ENCODE measurements at places on chromosomes 1 and 21.
A peak's percentile ranks its signal among the peaks of the same experiment; 100 is the strongest.

- no peak for DNase-seq
Measured at GRCh38 chr1:63073309-63074306, 248.8 kb upstream of the FOXD3 start.

DNA sequence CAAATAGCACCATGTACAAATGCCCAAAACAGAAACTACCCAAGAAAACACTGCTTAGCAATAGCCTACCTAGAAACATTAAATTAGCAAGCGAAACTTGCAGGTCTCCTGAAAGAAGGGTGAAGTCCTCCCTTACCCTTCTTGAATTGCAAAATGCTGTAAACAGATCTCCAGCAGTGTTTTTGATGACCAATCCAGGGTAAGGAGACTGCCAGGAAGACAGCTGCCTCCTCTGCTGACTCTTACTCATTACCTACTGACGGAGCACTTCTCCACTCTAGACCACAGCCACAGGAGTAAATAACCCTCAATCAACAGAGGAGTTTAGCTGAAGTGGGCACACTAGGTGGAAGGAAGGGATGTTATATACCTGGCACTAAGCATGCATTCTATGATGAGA lies 32.2 kb upstream of the GADD45A start:
- DNase-seq: peak; percentile 97

- DNase-seq: peak; percentile 45
Measured at GRCh38 chr1:146035048-146035423, 13.5 kb upstream of the HJV start.

GRCh38 chr1:40877698-40878097 lies 15.5 kb upstream of the CITED4 start:
- peak; percentile 90 for DNase-seq

DNA sequence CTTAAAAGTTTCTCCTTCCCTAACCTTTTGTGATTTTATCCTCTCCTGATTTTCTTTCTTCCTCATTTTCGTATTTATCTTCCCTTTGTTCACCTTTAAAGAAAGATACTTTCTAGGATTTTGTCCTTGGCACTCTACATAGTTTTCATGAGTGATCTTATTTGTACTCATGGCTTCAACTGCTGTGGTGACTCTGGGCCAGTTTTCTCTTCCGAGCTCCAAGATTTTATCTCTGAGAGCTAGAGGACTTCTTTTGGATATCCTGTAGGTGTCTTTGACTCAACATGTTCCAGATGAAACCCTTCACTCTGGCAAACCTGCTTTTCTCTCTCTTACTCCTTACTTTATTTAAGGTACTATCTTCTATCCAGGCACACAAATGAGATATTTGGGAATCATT lies 53.7 kb upstream of the MACF1 start:
- no peak for DNase-seq

- no peak for DNase-seq
Measured at GRCh38 chr1:245325922-245326795, 171.4 kb downstream of the KIF26B start.

GRCh38 chr1:53316766-53317581 lies 10.9 kb downstream of the LRP8 start:
- no peak for DNase-seq

GRCh38 chr1:228417483-228418203 lies 982 bp upstream of the TRIM17 start:
- DNase-seq: peak; percentile 74

DNA sequence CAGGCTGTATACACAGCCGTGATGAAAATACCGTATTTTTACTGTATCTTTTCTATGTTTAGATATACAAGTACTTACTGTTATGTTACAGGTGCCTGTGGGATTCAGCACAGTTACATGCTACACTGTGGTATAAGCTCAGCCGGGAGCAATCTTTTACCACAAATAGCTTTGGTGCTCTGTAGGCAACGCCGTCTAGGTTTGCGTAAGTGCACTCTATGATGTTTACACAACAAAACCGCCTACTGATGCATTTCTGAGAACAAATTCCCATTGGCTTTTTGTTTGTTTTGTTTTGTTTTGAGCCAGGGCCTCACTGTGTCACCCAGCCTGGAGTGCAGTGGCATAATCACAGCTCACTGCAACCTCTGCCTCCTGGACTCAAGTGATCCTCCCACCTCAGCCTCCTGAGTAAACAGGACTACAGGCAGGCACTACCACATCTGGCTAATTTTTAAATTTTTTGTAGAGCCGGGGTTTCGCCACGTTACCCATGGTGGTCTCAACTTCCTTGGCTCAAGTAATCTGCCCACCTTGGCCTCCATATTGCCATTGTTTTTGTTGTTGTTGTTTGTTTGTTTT lies 81.0 kb downstream of the SCCPDH start:
- no peak for DNase-seq

DNA sequence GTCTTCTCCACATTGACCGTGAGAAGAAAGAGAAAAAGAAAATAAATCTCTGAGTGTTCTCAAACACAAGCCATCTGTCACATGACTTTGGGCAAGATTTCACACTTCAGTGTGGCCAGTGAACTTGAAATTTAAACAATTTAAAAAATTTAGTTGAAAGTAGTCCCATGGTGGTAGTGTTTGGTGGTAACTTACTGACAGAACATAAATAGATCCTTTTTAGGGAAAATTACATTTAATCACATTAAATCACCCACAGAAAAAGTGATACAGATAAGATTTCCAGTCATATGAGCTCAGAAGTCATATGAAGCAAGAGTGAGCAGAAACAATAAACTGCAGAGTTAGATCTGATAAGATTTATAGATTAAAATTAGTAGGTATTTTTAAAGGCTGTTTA lies 31.9 kb upstream of the SGIP1 start:
- DNase-seq: no peak

GRCh38 chr1:246254854-246255253 lies 252.2 kb downstream of the SMYD3 start:
- no peak for DNase-seq

DNA sequence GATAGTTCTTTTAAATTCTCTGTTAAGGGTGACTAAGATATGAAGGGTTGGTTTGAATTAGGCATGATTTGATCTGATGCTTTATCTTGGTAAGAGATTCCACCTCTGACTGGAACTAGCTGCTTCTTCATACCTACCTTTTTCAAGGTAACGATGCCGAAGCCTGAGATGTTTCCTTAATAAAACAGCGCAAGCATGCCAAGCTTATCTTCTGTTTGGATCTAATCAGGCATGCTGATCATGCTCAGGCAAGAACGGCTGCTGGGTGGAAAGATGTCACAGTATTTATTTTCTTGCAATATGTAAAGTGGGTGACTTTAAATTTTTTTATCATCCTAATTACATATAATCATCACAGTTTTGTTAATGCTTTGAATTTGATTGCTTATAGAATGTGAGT lies 148.7 kb downstream of the ADGRL2 start:
- DNase-seq: no peak

- no peak for DNase-seq
Measured at GRCh38 chr1:47901001-47901575, 96.1 kb downstream of the TRABD2B start.

GRCh38 chr21:41460578-41461527 lies 34.8 kb downstream of the MX1 start:
- peak; percentile 59 for DNase-seq

GRCh38 chr1:203619091-203619780 lies 7.4 kb upstream of the ATP2B4 start:
- DNase-seq: no peak

- DNase-seq: no peak
Measured at GRCh38 chr1:224785040-224785328, 144.5 kb upstream of the DNAH14 start.

DNA sequence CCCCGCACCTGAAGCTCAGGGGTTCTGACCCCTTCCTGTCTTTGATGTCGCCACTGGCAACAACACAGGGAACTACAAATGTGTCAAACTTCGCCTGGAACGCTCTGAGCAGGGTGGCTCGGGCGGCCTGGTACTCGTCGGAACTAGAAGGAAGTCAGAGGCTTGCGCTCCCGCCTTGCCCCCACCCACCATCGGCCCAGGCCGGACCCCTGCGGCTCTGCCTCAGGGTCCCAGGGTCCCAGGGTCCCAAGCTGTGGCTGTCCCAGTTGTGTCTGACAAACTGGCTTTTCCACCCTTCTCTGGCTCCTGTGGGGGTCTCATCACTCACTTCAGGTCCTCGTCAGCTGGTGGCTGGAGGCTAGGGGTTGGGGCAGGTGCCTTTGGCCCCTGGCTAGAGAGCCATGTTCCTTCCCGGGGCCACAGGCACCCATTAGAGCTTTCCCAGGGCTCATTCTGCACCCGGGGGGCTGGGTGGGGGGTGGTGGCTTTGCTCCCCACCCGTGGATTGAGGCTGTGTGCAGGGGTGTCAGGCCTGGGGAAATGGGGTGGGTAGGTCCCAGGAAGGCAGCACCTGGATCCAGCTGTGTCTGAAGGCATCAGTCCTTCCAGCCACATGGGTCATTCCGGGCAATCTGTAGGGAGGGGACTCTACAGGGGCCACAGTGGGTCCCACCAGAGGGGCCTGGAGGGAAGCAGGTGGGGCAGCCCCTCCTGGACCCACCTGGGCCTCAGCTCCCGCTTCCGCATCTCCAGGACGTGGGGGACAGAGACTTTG lies 8.0 kb upstream of the TMEM52 start:
- no peak for DNase-seq

DNA sequence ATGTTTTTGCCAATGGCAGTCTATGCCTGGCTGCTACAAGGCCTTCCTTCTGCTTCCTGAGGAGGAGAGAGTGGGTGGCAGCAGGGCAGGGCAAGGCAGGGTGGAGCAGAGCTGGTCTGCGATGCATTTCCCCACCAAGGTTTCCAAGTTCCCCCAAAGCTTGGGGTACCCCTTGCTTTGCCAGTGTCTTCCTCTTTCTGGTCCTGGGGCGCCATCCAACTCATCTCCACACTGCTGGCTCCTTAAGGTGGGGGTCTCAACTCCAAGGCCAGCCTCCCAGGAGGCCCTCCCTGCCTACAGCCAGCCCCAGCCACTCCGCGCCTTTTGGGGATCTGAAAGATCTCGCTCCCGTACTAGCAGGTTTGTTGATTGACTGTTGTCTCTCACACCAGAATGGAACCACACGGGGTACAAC lies 3.9 kb upstream of the SKI start:
- DNase-seq: no peak

DNA sequence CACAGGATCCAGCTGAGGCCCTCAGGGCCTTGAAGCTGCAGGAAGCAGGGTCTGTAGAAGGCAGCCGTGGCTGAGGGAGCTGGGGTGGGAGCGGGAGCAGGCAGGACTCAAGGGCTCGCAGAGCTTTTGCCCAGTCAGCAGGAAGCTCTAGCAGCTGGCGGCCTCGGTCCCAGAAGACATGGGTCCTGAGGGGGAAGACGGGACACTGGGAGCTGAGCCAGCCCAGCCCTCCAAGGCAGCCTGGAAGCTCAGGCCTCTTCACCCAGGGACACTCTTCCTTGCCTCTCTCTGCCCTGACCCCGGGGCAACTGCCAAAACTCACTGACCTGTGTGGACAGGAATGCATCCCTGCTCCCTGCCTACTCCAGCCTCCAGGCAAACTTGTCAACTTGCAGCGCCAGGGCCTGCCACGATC lies 8.9 kb downstream of the ADGRB2 start:
- no peak for DNase-seq

DNA sequence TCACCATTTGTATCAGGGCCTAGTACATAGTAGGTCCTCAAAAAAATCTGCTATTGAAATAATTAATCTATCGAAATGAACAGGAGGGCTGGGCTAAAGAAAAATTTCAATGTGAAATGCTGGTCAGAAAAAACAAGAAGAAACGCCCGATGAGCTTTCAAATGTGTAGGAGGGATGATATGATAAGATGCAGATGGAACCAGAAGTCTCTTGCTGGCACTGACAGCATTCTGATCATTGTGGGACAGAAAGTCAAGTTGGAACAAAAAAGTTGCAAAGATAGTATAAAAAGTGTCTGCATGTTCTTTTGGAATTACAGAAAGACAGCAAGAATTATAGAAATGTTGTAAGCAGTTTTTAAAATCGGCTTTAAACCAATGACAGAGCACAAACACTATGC lies 11.1 kb downstream of the G0S2 start:
- no peak for DNase-seq

DNA sequence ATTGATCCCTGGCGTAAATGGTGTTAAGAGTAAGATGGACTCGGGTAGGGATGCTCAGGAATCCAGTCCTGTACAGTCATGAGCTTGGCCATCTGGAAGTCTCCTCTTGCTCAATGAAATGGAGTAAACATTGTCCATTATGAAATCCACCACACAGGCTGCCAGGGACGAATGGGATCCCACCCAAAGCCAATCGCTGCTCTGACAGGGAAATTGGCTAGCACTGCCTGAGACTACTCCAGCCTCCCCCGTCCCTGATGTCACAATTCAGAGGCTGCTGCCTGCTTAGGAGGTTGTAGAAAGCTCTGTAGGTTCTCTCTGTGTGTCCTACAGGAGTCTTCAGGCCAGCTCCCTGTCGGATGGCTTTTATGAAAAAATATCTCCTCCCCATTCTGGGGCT lies at the start of gene HSD11B1:
TSS of gene HSD11B1 (plus strand) at position 263 of the 400 bp plus-strand sequence. CDS start at position 360, 97 bp downstream.
- peak; percentile 98 for DNase-seq

DNA sequence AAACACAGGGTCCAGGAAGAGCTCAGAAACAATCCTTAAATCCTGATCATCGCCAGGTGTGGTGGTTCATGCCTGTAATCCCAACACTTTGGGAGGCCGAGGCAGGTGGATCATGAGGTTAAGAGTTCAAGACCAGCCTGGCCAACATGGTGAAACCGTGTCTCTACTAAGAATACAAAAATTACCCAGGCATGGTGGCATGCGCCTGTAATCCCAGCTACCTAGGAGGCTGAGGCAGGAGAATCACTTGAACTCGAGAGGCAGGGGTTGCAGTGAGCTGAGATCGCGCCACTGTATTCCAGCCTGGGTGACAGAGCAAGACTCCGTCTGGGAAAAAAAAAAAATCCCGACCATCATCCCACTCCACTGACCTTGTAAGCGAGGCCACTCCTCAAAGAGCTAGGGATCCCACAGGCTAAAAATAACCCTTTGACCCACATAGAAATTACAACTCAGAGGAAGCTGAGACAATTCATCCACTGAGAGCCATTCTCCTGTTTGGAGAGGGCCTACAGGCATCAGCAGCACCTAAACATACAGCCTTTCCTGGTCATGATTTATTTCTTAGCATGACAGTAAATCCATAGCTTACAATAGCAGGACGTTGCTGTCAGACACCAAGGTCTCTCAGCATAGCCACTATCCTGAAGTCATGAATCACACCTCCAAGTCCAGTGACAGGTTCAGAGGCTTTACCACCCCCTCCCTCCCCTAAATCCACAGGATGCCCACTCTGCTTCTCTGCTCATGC lies 66.7 kb downstream of the TGFBR3 start:
- DNase-seq: no peak

DNA sequence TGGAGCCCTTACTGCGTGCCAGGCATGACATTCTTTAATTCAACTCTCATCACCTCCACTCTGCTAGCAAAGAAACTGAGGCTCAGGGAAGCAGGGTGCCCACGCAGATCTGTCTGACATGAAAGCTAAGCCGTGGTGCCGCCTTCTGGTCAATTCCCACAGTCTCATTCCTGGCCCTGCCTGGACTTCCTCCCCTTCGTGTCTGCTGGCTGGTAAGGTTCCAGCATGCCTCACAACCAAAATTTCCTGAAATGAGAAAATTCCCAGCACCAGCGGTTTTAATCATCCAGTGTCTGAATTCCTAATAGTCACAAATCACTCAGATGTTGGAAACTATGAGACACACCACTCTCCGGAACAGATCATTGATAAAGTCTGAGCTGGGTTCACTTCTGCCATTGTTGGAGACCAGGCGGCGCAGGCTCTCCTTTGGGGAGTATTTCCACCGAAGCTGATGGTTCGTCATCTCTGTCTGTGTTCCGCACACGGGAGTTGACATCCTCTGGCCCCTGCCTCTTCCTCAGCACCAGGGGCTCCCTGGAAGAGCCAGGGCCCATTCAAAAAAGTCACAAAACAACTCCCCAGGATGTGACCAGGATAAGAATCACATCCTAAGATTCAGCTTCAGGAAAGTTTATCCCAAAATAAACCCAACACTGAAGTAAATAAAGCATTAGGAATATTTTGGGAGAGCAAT lies 167.7 kb downstream of the PLPP3 start:
- DNase-seq: no peak
